Karpas-422 (cell line): ENCODE measurements at places on chromosomes 7 and 10.

GRCh38 chr7:28960071-28960840 is 2.1 kb upstream of the TRIL start:
- DNase-seq: no peak

- no peak for DNase-seq
These were observed 4.7 kb downstream of the MICALL2 start for GRCh38 chr7:1454542-1454941.

DNA sequence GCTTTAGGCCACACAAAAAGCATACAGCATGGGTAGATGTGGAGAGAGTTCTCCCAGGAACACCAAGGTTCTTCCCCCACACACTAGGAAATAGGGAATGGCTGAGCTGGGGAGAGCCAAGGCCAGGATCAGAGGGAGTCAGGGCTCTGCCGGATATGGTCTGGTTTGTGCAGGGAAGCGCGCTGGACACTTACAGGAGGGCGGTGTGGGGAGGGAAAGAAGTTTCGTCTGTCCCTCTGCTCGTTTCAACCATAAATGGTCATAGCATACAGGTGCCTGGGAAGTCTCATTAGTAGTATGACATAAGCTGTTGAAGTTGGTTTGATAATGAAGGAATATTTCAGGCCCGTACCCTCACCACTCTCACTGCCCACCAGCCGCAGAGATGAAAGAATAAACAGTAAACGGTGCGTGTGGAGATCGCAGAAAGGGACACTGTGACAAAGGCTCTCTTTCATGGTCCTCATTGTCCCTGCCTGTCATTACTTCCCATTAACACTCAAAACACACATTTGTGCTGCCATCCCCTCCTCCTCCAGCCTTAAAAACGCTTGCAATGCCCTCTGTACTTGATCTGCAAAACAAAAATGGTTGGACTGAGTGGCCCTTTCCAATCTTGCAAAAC is 207.2 kb downstream of the CELF2 start:
- no peak for DNase-seq

DNA sequence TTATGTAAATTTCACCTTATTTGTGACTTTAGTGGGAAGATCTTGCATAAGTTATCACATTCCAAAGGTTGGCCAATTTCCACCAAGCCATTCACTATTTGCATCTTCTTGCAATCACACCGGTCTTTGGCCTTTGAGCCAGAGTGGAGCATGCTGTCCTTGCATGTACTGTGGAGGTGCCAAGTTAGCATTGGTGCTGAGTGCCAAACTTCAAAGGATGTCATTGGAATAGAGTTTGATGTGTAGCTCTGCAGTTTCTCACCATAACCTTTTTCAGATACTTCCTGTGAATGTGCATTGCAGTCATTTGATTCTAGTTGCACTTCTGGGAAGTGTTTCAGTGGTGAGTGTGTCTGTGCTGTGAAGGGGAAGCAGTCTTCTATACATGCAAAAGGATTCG is 620.6 kb downstream of the SUGCT start:
- no peak for DNase-seq

DNA sequence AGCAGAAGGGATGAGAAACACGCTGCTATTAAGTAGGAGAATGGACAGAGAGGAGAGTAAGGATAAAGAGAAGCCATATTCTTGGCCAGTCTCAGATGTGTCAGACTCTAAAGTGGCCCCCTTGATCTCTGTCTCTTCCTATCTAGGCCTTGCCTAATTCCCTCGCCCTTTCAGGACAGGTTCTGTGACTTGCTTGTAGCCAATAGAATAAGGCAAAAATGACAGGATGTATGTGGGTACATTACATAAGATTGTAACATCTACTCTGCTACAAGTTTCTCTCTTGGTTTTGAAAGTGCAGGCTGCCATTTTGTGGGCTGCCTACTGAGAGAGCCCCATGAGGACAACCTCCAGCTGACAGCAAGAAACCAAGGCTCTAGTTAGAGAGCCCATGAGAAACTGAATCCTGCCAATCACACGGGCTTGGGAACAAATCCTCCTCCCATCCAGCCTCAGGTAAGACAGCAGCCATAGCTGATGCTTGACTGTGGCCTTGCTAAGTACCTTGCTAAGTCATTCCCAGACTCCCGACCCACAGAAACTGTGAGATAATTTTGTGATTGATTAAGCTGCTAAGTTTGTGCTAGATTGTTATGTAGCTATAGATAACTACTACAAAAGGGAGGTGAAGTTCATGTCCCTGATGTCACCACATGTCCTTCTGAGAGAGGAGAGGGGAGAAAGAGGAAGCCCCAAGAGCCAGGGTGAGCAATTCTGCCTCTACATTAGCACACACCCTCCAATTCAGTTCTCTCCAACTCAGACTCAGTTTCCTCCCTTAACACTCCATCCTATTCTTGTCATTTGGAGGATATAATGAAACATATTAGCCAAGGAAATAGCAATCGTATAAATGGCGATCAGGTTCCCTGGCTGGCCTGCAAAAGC is 185.5 kb downstream of the SGMS1 start:
- DNase-seq: no peak

- DNase-seq: no peak
These were observed 155.8 kb upstream of the AOAH start for GRCh38 chr7:36880108-36880507.

DNA sequence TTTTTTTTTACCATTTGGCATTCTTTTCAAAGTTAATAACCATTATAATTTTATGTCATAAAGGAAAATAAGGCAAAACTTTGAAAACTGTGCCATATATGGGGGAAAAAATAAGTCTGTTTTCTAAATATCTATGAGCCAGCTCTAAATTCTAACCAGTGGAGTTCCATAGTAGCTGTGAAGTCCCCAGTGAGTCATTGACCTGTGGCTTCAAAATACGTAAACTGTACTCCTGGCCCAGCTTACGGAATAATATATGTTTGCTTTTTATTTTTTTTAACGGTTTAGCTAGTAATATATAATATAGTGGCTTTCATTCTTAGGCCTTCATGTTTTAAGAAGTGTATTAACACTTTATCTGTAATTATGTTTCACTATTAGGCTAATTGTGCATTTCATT is 20.5 kb downstream of the ZRANB1 start:
- no peak for DNase-seq

- no peak for DNase-seq
These were observed 138.8 kb downstream of the PRPF18 start for GRCh38 chr10:13725594-13725993.

DNA sequence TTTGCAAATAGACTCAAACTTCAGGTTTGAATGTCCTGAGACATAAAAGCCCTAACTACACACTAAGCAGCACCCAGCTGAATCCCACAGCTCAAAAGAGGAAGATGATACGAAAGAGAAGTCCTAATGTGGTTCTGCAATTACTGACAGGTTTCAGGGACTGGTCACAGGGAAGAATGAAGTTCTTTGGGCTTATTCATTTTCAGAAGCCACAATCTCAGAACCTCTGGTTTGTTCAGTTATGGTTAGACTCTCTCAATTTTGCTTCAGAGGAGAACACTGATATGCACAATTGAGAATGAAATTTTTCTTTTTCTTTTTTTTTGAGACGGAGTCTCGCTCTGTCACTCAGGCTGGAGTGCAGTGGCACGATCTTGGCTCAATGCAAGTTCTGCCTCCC is 94.6 kb upstream of the FAM180A start:
- DNase-seq: peak; percentile 60

- no peak for DNase-seq
These were observed 38.8 kb downstream of the RPS24 start for GRCh38 chr10:78072504-78072903.

GRCh38 chr7:66140924-66141323 is 26.3 kb downstream of the CRCP start:
- no peak for DNase-seq

DNA sequence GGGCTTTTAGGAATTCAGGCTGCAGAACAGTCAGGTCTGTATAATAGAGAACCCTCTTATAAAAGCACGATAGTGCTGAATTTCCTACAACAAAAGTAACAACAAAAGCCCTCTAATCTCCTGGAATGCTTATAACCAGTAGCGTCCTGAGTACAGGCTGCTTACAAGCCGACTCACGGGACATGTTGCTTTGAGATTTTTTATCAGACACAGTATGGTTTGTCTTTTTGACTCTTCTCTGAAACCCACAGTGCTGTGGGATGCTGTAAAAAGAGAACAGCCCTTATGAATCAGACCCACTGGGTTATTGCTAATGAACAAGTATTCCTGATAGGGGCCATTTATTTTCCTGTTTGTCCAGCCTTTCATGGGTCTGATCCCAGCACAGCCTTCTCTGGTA is 59.4 kb downstream of the PLPP4 start:
- DNase-seq: no peak

GRCh38 chr7:17558558-17559332 is 260.3 kb downstream of the AHR start:
- DNase-seq: no peak

DNA sequence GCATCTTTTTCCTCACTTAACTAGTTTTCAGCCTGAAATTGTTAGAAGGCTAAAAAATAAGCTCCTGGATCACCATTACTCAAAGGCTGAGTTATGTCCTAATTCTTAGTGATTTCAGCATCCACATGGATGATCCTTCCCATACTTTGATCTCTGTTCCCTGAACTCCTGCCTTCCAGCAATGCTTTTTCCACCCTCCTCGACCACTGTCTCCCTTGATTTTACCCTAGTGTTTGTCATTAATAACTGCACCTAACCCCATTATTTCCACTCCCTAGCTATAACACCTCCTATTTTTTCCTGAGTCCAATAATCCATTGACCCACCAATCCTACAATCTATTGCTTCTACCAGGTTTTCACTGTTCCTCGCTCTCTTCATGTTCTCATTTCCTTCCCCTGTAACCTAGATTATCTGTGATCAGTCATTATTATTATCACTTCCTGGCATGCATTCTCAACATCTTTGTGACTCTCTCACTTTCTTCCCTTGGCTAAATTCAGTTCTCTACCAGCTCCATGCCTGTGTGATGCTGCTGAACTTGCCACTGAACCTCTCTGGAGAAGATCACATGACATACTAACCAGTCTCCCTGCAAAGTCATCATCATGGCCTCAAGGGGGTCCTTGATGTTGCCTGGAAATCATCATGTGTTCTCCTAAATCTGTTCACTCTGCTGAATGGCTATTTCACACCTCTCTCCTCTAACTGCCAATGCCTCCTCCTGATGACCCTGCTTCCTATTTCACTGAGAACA is 6.5 kb upstream of the CALU start:
- DNase-seq: no peak

DNA sequence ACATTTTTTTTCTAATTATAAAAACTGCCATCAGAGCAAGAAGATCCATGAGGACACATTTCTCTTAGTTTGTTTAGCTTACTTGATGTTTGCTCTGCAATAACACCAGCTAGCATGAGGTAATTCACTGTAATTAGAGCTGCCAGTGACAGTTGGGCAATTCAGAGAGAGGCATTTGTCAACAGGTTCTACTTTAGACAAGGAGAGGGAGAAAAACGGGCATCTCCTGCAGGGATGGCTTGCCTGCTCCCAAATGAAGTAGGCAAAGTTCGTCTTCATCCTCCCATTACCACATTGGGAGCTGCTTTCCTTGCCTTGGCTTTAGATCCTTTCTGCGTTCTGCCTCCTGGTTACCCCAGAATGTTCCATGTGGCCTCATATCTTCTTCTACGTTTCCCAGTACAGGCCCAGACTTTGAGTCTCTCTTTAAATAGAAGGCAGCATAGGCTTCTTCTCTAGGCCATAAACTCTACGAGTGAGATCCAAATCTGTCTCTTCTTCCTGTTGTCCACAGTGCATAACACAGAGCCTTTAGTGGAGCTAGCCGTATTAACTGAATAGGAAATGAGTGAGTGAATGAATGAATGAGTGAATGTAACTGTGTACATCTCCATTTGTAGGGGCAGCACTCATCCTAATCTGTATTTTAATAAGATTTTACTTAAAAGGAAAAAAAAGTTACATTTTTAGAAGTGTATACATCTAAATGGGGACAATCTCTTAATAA is 21.2 kb downstream of the ASB15 start:
- DNase-seq: no peak

- DNase-seq: no peak
These were observed 208.8 kb downstream of the MLLT10 start for GRCh38 chr10:21742740-21743412.

DNA sequence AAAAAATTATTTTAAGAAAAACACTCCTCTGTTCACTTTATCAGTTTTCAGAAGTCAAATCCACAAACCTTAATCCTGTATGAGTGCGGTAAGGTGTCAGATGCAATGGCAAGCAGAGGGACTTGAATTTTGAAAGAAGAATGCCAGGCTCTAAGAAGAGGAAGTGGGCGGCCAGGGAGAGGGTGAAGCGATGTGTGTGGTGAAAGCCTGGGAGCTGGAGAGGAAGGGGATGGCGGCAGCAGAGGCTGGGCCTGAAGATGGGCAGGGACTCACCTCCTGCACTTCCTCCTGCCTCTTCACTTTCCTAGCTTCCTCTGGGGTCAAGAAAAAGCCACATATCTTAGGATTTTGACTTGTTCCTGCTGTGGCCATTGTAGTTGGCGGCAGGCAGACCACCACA is 609.6 kb downstream of the PARD3 start:
- DNase-seq: no peak

DNA sequence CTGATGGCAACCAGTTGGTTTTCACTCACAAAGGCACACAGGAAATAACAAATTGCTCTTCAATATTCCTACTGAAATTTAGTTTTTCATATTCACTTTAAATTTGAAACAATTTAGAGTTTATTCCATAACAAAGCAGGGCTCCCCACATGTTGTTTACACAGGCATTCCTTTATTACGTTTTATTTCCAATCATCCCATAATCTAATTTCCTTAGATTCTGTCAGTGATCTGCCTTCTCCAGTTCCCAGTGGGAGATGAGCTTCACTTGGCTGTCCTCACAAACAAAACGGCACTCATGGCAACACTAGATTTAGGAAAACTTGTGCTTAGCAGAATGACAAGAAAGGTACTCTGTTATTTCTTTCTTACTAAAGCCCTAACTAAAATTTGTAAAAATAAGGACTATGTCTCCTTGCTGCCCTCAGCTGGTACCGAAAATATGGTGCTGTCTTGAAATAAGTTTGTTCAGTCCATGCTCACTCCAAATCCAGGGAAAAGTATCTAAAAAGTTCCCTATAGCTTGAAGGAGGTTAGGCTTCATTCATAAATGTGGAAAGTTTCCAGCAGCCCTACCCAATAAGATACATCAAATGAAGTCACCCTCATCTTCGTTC is 23.0 kb downstream of the PHYH start:
- DNase-seq: no peak
